Kidney (tissue), 22 donors: ENCODE measurements at places on chromosomes 13 and 19. TPM values are rescaled to one million over a fixed set of nuclear protein-coding genes. Genes with fewer than 3 reads are reported as not detected.

The IQCN gene
- total RNA-seq, result 6.3 TPM

The ACER1 gene
- total RNA-seq, result not detected

The PROZ gene
- not detected for total RNA-seq

DNA sequence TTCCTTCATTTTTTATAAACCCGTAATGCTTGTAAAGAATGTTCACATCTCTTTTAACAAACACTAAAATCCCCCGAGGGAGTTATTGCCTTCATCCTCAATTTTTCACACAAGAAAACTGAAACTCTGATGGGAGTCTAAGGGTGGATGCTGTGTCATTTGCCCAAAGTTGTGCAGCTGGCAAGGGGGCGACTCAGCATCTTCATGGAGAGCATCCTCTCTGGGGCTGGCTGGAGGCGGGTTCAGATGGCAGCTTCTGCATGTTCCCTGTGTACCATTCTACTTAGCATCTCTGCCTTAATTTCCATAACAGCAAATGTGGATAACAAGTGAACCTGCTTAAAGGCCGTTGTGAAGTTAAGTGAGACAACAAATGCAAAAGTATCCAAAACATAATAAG, 256.4 kb downstream of the IRS2 start:
- no peak for DNase-seq

GRCh38 chr13:110309661-110310524, 2.8 kb downstream of the COL4A2 start:
- DNase-seq, result no peak

- DNase-seq, result no peak
Measured at GRCh38 chr19:55802281-55802680, 29.5 kb downstream of the NLRP11 start.

GRCh38 chr13:84192125-84192524, 309.9 kb upstream of the SLITRK1 start:
- DNase-seq, result no peak
